ENCODE measurements at places on chromosomes 4 and X.
A peak's percentile ranks its signal among the peaks of the same experiment; 100 is the strongest.

GRCh38 chrX:130162094-130162735 is 3.4 kb downstream of the AIFM1 start:
- no peak for DNase-seq

- DNase-seq: no peak
These were observed 904.9 kb upstream of the EPHA5 start for GRCh38 chr4:66575008-66575696.

GRCh38 chr4:19494961-19495360 is 756.7 kb upstream of the SLIT2 start:
- DNase-seq: no peak

GRCh38 chr4:108601532-108601931 is 18.8 kb upstream of the RPL34 start:
- DNase-seq: no peak

GRCh38 chrX:20224814-20225487 is 41.8 kb downstream of the RPS6KA3 start:
- DNase-seq: no peak

GRCh38 chr4:176758731-176759130 is 34.0 kb downstream of the VEGFC start:
- DNase-seq: no peak

DNA sequence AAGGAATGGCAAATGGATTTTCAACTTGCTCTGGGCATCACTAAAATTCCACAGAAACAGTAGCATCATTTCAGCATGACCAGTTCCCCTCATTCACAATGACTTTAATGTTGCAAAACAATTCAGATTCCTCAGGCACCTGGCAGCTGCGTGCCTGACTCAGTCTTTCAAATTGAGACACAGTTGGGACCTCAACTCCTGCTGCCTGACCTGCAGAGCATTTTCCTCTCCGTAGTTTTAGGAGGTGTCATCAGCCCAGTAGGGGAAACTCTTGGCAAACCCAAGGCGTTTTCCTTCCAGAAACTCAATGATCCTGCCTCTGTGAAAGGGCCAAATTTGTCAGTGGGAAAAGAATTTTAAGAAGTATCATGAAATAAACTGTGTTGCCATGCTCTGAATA is 388.9 kb downstream of the SPRY1 start:
- DNase-seq: no peak

- no peak for DNase-seq
These were observed 163.6 kb downstream of the ZNF674 start for GRCh38 chrX:46381630-46382029.

DNA sequence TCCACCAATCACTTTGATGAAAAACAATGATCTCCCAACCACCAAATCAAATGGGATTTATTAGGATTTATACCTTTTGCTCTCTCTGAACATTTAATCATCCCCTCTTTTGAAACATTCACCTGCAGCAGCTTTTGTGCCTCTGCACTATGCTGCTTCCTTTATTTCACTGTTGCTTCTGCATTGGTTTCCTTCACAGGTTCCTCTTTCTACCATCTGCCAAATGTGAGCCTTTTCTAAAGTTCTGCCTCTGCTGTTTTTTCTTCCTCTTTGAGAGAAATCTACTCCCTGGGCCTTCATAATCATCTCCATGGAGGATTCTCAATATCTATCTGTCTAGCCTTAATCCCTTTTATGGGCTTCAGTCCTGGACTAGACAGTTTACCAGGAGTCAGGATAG is 24.7 kb downstream of the CUL4B start:
- DNase-seq: no peak

GRCh38 chrX:16882169-16882568 is 12.0 kb upstream of the RBBP7 start:
- no peak for DNase-seq

DNA sequence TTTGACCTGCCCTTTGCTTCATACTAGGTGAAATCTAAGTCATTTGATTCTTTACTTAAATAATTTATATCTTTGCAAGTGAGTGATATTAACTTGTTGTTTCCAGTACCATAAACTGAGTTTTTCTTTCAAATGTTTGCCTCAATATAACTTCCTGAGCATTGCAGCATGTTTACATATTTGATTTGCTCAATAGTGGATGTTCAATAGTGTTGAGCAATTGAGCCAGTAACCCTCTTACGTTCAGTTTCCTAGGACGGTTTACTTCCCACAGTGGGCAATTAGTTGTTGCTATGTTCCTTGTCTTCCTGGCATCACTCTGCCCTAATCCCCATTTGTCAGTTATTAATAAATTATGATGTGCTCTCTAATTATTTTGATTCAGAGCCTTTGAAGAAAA is 278.5 kb downstream of the EPHA5 start:
- no peak for DNase-seq

DNA sequence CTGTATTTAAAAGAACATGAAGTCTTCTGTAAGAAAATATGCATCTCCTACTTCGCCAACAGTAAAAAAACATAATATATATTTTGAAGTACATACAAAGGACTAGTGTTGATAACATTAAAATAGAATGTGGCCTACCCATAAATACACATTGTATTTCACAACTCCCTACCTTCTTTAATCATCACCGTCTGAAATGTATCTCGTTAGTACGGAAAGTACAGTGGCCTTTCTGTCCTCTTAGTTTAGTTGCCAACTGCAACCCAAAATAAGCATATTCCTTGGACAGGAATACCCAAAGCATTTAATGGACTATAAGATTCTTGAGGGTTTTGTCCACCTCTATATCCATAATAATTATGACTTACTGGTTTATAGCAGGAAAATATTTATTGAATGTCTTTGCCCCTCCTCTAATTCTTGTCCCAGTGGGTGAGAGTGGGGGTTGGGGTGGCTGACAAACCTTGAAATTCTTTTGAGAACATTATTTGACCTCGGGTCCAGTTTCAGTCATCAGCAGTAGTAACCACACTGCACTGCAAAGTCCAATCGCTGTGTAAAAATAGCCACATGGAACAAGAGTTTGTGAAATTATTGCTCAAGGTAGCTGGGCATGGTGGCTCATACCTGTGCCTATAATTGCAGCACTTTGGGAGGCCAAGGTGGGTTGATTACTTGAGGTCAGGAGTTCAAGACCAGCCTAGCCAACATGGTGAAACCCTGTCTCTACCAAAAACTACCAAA is 474.5 kb downstream of the KLHL13 start:
- DNase-seq: no peak

DNA sequence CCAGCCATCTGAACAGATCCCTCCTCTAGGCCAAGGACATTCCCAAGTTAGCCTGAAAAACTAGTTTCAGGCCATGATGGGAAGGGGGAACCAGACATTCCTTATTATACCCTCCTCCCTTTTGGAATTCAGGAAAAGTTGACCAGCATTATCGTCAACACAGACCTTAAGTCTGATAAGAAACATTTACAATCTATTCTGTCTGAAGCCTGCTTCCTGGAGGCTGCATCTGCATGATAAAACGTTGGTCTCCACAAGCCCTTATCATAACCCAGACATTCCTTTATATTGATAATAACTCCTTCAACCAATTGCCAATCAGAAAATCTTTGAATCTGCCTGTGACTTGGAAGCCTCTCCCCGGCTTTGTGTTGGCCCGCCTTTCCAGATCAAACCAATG is 44.3 kb downstream of the EFHC2 start:
- no peak for DNase-seq

DNA sequence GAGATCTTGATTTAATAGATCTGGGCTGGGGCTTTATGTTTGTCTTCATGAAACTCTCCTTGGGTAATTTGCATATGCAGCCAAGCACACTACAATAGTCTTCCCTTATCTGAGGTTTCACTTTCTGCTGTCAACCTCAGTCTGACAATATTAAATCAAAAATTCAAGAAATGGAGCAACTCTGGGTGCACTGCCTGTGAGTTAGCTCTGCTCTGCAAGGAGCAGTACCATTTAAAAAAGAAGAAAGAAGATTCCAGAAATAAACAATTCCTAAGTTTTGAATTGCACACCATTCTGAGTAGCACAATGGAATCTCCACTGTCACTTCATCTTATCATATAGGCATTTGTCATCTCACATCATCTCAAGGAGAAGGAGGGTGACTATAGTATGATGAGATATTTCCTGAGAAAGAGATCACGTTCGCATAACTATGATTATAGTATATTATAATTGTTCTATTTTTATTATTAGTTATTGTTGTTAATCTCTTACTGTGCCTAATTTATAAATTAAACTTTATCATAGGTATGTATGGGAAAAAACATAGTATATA is 9.4 kb downstream of the FNIP2 start:
- DNase-seq: no peak

- no peak for DNase-seq
These were observed 5.2 kb upstream of the AFF2 start for GRCh38 chrX:148495176-148495575.

DNA sequence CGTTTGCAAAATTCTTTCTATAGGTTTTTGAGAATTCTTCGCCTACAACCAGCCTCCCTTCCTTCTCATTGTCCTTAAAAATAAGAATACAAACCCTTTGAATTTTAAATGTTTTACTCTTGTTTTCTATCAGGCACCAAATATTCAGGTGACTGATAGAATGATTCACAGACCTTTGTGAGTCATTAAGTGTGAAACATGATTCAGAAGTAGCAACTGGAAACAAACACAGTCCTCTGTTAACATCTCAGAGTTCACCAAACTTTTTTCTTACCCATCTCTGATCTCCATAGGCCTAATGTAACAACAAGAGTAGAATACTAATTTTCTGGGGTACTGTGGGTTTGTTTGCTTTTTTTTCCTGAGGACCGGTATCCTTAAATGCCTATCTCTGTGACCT is 63.4 kb upstream of the MAB21L2 start:
- DNase-seq: no peak

DNA sequence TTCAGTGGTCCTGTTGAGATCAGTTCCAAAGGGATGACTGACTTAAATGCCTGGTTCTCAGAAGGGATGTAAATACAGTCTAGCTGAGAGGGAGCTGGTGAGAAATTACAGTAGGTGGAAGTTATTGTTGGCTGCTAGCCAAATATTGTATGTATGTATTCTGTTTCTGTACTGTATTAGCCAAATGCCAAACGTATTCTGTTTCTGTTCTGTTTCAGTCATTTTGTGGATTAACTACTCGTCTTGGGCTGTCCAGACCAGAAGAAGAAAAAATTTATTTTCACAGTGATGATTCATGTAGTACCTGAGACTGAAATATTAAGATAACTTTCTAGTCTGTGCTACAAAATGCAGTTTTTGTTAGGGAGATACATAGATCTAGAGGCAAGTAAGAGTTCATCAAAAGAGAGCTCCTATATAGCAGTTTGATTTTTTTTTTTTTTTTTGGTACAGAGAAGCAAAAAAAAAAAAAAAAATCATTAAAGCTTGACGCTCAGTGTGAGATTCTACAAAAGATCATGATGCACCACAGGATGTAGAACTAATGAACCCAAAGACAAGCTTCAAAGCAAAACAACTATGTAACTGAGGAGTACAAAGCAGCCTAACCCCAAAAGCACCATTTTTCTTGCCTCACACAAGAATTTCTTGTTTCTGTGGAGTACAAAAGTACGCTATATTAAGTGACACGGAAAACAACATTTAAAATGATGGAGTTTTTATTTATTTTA is 54.8 kb downstream of the CASP6 start:
- DNase-seq: no peak

DNA sequence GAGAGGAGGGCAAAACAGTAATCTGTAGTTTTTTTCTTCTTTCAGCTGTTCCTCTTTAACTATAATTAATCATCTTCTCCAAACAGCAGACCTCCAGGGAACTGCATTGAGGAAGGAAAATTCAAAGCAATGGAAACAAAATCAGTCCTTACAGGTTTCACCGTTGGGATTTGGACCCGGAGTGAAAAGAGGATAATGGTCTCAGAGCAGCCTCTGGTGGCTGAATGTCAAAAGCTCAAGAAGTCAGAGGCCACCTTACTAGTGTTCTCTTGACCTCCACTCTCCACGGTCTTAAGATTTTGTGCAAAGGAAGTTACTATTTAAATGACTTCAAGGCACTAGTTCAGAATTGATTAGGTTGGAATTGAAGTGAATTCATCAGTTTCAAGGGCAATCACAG is 16.0 kb upstream of the MID1 start:
- DNase-seq: no peak

DNA sequence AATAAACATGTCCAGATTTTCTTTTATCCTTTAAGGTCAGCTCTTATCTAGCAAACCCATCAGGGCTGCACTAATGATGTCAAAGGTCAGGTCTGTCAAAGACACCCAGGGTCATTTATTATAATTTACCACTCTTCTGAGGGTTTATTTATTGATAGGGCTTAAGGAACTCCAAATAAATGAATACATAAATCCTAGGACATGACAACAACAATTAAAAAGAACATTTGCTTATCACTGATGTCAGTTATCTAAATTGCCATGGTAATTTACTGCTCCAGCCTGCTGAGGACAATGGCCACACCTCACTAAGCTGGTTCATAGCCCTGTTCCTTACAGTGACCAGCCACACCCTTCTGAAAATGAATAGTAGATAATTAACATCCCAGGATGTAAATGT is 317.1 kb downstream of the UNC5C start:
- no peak for DNase-seq

GRCh38 chrX:49754233-49754857 is 58.6 kb upstream of the PAGE1 start:
- no peak for DNase-seq

GRCh38 chrX:111282139-111282538 is 11.9 kb upstream of the CAPN6 start:
- no peak for DNase-seq

- DNase-seq: no peak
These were observed 207.4 kb upstream of the APOOL start for GRCh38 chrX:84796321-84796720.

DNA sequence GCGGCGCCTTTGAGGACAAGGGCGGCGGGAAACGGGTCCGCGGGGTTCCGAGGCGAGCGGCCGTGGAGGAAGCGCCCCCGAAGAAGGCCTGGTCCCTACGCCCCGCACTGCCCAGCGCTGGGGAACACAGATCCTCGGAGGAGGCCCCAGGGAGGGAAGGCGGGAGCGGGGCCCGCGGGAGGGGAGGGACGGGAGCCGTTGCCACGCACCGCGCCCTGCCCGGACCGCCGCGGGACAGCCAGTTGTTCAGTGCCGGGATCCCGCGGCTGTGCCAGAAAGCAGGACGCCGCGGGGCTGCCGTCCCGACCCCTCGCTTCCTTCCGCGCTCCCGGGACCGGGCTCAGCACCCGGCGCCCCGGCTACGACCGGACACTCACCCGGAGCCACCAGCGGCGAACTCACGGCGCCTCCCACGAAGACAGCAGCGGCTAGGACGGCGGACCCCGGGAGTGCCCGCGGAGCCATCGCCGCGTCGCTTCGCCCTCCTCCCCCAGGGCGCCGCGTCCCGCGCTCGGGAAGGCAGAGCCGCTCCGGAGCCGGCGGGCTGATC is 278 bp downstream of the RELL1 start:
- DNase-seq: peak; percentile 24

GRCh38 chr4:123802082-123802645 is 405.6 kb downstream of the SPRY1 start:
- no peak for DNase-seq

DNA sequence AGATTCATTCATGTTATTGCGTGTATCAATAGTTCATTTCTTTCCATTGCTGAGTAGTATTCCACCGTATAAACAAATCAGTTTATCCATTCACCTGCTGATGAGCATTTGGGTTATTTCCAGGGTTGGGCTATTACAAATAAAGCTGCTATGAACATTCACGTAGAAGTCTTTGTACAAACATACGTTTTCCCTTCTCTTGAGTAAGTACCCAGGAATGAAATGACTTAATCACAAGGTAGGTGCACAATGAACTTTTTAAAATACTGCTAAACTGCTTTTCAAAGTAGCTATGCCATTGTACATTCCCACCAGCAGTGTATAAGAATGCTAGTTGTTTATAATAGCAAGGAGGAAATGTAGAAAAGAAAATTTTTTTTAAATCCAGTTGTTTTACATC is 35.9 kb downstream of the SYTL4 start:
- DNase-seq: no peak

Measured in GM12892 (cell line).